ENCODE measurements at places on chromosomes 6 and 20.

- DNase-seq, result no peak
Measured at GRCh38 chr6:129849456-129849855, 11.7 kb downstream of the TMEM244 start.

- DNase-seq, result no peak
Measured at GRCh38 chr6:155276638-155277037, 12.8 kb downstream of the CLDN20 start.

DNA sequence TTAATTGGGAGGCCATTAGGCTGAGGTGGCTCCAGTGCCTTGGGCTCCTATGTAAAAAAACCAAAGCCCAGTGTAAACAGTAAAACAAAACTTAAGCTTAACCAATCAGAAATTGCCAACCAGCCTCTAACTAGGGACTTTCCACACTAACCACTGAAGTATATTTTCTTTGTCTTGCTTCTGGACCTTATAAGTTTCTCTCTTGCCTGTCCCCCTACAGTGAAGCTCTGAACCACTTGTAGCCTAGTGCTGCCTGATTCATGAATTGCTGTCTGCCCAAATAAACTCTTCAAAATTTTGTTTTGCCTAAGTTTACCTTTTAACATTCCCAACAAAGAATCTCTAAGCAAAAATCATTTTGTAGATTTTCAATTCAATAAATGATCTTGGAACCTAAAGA lies 28.2 kb downstream of the POPDC3 start:
- DNase-seq, result no peak

DNA sequence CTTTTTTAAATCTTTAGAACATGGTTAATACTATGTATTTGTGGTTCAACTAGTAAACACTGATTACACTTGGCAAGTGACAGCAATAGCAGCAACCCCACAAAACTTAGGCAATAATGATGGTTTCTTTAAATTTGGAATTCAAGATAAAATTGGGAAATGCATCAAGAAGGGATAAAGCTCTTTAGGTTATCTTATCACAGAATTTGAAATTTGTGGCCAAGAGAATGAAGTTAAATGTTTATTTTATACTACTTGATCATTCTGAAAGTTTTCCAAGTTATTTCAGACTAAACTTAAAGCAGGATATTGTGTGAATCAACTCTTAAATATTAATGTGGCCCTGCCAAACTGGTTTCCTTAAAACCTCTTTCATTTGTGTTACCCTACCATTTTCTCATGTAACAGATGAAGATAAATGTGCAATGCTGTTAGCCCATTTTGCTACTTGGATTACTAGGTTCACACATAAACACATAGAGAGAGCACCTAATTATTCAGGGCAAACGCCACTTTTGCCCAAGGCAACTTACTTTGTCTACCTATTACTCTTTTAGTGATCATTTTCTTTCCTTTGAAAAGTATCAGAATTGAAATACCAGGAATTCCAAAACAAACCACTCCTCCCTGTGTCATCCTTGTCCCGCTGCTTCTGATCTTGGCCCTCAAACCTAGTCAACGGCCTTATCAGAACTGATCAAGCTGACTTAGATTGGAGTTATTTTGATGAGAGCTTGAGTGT lies 186.7 kb upstream of the TENT5A start:
- DNase-seq, result no peak

GRCh38 chr20:43438578-43439316 lies 18.9 kb upstream of the SRSF6 start:
- DNase-seq, result no peak

- DNase-seq, result no peak
Measured at GRCh38 chr6:169087443-169088041, 166.1 kb downstream of the THBS2 start.

GRCh38 chr6:129195643-129196042 lies 312.7 kb downstream of the LAMA2 start:
- no peak for DNase-seq

GRCh38 chr6:53615633-53616449 lies 49.7 kb downstream of the KLHL31 start:
- DNase-seq, result no peak

DNA sequence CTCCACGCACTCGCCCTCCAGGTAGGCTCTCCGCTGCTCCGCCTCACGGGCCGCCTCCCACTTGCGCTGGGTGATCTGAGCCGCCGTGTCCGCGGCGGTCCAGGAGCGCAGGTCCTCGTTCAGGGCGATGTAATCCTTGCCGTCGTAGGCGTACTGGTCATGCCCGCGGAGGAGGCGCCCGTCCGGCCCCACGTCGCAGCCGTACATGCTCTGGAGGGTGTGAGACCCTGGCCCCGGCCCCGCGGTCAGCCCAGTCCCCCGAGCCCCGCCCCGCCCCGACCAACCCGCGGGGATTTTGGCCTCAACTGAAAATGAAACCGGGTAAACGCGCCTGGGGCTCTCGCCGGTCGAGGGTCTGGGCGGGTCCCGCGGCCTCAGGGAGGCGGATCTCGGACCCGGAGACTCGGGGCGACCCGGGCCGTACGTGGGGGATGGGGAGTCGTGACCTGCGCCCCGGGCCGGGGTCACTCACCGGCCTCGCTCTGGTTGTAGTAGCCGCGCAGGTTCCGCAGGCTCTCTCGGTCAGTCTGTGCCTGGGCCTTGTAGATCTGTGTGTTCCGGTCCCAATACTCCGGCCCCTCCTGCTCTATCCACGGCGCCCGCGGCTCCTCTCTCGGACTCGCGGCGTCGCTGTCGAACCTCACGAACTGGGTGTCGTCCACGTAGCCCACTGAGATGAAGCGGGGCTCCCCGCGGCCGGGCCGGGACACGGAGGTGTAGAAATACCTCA lies 598 bp downstream of the HLA-B start:
- no peak for DNase-seq

- peak; percentile 85 for DNase-seq
Measured at GRCh38 chr6:22099231-22099630, 197.6 kb downstream of the PRL start.

GRCh38 chr6:154930451-154930851 lies 64.7 kb upstream of the TIAM2 start:
- DNase-seq, result peak; percentile 99

- DNase-seq, result no peak
Measured at GRCh38 chr6:26029857-26030653, 57.2 kb upstream of the HFE start.

DNA sequence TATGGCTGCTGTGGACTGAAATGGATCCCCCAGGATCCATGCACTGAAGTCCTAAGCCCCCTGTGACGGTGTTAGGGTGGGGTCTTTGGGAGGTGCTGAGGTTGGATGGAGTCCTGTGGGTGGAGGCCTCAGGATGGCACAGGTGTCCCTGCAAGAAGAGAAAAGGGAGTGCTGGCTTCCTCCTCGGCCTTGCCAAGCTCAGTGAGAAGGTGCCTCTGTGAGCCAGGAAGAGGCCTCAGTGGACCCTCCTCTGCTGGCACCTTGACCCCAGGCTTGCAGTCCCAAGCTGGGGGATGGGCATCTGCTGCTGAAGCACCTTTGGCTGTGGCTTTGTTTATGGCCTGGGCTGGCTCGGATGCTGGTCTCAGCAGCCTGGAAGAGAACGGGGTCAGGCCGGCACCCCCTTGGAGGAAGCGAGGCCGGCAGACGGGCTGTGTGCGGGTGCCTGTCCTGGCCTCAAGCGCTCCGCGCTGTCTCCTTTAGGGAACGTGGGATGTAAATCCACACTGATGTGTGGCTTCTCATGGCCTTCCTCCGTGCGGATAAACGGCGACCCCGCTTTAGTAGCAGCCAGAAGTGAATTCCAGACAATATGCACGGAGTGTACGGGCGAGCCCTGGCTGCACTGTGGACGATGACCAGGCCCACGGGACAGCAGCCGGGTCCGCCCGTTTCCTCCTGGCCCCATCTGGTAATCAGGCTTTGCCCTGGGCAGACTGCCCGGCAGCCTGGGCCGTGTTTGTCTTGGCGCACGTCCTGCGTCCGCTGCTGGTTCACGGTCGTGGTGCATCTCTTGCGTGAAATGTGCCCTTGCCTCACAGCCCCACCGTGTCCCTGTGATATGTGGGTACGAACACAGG lies 182.6 kb downstream of the ERMARD start:
- no peak for DNase-seq

- DNase-seq, result no peak
Measured at GRCh38 chr6:11712760-11713159, 65.8 kb downstream of the ADTRP start.

DNA sequence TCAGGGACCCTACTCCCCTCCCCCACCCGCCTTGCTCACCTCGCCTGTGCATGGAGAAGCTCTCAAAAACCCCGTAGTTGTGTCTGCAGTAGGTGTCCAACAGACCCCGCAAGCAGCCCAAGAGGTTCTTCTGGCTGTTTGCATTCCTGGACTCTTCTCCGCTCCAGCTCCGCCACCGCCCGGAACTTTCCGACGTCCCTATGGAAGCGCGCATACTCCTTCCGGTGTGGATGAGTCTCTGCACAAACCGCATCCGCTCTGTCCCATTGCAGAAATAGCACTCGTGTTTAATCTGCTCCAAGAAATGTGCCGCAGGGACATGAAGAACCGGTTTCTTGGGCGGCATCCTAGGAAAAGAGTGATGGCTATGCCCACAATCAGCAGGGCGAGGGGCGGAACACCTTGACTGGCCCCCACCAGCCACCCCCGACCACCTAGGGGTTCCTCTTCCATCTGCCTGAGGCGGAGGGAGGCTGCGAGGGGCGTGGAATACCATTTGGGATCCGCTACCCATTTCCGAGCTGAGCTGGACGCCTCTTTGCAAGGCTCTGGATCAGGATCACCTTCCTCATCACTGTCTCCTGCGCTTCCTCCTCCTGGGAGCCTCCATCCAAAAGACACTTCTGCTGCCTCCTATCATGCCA lies 20.2 kb downstream of the HLA-DRA start:
- DNase-seq, result no peak

- no peak for DNase-seq
Measured at GRCh38 chr6:165223101-165223500, 86.3 kb downstream of the C6orf118 start.

GRCh38 chr20:19483309-19483708 lies 270.9 kb downstream of the SLC24A3 start:
- DNase-seq, result no peak

GRCh38 chr6:3618642-3619041 lies 132.9 kb downstream of the PXDC1 start:
- no peak for DNase-seq

DNA sequence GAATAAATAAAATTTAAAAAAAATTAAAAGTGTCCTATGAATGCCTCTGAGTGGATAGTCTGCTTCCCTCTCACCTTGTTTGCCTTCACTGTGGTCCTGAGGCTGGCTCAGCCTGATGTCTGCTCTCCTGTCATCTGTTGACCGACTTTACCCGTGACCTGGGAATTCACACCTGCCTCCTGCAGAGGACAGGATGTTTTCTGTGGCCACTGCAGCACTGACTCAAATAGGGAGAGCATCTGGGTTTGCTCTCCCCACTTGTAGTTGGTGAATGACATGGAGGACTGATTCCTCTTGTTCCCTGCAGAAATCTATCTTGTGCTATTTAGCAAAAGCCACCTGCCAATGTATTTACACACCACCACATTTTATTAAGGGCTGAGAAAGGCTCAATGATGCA lies 52.4 kb upstream of the ERVFRD-1 start:
- DNase-seq, result no peak

- DNase-seq, result no peak
Measured at GRCh38 chr6:159163901-159164370, 5.3 kb upstream of the FNDC1 start.

DNA sequence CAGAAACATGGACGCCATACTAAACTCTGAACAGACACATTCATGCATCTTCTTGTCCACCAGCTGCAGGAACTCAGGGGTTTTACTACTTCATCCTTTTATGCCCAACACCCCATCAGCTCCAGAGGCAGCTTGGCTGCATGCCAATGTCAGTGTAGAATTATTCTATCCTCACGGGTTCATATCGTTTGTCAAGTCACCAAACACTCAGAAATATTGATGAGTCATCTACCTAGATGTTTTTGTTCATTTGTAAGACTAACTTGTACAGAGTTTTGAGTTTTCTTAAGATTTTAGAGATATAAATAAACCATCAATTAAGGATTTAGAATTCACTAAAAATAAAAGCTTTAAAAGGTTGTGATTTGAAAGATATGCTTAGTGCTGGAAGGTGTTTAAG lies 590.7 kb upstream of the FLRT3 start:
- no peak for DNase-seq

DNA sequence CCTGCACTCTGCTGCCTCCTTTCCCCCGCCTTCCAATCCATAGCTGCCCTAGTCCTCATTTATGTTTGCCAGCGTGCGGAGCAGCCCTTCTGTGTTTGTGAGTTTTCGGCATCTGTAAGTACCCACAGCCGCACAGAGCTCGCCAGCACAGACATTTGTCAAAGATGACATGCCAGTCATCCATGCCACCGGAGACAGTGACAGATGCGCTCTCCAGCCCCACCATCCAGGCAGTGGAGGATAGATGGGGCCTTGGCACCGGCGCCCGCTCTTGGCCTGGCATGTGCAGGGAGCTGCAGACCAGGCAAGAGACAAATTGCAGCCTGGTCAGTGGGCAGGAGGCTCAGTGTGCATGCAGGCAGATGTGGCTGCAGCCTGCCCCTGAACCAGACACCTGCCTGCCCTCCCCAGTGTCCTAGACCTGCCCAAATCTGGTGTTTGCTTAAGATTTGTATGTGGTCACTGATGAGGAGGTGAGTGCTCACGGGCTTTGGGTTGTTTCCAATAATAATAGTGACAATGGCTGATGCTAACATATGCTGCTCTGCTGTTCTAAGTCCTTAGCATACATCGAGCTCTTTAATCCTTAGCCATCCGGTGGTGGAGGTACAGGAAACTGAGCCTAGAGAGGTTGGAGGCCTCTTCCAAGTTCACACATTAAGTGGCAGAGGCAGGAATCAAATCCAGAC lies 78.1 kb downstream of the UNC5CL start:
- DNase-seq, result no peak

- DNase-seq, result no peak
Measured at GRCh38 chr6:52216932-52217575, 27.2 kb downstream of the IL17F start.

GRCh38 chr6:144216668-144217218 lies 66.4 kb downstream of the STX11 start:
- DNase-seq, result no peak

GRCh38 chr6:47059216-47059885 lies 17.2 kb upstream of the ADGRF1 start:
- DNase-seq, result no peak

DNA sequence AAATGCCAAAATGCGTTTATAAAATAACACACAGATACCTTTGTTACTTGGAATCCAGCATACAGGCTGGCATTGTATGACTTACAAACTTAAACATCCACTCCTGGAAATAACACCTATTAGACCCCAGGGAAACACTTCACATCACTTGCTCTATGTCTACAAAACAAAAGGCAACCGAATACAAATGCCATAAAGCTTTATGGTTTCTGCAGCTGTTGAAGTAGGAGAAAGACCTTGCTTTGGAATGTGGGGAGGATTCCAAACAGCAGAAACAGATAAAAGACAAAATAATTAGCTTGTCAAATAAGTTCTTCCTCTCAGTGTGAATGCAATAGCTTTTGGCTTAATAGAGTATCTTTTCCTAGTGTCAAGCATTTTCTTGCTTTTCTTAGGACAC lies 9.8 kb upstream of the AMD1 start:
- no peak for DNase-seq

- DNase-seq, result no peak
Measured at GRCh38 chr20:52785679-52786078, 186.5 kb upstream of the TSHZ2 start.

Data from NCI-H524 treated with DMSO at 0.1 percent for 48 hours (cell line).